ENCODE measurements at places on chromosomes 7 and 10. TPM values are rescaled to one million over a fixed set of nuclear protein-coding genes. Genes with fewer than 3 reads are reported as not detected.
A peak's percentile ranks its signal among the peaks of the same experiment; 100 is the strongest.

DNA sequence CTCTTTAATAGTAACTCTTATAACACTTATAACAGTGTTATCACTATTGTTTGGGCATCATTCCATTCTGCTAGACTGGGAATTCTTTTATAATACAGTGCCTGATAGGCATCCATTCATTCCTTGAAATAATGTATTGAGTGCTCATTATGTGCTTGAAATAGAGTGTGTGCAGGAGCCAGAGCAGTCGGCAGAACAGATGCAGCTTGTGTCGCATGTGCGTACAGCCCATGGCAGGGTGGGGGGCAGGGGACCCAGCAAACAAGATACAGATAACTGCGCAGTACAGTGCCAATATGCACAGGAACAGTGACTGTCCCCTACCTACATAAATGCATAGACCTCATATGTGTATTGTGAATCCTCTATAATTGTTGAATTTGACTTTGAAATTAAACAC is 99.3 kb downstream of the KAT6B start:
- no peak for DNase-seq

The PRPS1L1 gene
- not detected for total RNA-seq

DNA sequence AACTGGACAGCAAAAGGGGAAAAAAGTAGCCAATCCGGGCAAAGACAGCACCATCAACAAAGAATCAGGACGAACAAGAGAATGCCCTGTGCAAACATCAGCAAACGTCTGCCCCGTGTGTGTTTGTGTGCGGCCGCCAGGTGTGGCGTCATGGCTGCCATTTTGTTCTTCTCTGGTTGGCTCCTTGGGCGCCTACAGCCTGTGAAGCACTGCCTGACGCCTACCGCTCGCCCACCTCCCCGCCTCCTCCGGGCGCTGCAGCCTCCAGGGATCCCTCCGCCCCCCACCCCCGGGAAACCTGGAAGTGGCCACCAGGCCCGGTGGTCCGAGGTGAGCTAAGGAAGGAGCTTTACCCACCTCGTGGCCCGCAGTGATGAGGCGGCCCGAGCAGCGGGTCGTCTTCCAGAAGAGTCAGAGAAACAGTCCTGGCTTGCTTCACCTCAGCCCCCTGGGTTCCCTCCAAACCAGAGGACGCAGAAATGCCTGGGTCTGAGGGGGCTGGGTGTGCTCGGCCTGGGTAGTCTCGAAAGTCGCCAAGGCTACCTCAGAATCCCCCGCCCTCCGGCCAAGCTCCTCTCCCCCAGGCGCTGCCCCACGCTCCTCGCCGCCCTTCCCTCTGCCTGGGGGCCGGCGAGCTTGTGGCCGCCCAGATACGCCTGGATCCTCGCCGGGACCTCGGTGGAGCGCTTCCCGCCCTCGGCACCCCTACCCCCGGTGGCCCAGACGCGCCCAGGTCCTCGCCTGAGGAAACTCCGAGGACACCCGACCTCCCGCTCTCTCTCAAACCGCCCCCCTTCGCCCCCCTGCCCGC is 61.8 kb upstream of the IL6 start:
- no peak for DNase-seq

DNA sequence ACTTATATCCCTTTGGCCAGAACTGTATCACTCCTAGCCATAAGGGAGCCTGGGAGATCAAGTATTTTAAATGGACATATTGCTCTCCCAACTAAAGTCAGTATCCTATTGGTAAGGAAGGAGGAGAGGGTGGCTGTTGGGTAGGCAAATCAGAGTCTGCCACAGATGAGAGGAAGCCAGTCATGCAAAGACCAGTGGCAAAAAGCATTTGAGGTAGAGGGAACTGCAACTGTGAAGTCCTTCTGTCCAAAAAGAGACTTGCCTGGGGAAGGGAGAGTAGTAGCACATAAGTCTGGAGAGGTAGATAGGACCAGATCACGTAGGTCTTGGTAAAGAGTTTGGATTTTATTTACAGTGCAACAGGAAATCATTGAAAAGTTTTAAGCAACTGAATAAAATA is 8.8 kb upstream of the CCNJ start:
- no peak for DNase-seq

- DNase-seq = peak; percentile 46
Measured at GRCh38 chr10:79331709-79332108, 15.6 kb upstream of the PPIF start.

DNA sequence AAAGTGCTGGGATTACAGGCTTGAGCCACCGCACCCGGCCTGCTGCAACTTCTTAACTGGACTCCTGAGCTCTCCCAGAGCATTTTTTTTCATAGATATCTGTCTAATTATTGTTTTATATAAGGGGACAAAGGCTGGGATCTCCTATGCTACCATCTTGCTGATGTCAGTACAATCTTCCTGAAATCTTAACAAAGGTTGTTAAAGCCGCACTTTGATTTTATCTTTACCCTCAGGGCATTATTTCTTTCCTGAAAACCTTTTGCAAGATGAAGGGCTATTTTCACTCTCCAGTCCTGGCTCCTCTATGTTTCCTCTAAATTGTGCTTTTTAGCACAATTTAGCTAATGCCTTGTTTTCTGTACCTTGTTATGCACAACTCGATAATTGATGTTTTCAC is 102.9 kb downstream of the EPC1 start:
- no peak for DNase-seq

- no peak for DNase-seq
Measured at GRCh38 chr7:74690474-74690873, 33.0 kb downstream of the GTF2I start.

DNA sequence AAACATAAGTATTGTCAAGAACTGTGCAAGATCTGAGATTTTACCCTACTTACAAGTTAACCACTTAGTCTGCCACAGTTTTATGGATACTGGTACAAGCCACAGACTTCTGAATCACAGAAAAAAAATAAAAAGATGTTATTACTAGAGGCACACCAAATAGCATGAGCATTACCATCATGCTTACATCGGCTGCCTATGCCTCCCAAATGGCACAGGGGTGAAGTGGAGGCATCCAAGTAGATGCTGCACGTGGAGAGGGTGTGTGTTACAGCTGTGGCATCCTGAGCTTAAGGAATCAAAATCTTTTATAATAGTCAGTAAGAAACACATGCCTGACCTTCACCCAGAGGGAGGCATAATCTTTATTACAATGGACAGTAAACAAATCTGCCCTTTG is 207.8 kb downstream of the TFEC start:
- no peak for DNase-seq

DNA sequence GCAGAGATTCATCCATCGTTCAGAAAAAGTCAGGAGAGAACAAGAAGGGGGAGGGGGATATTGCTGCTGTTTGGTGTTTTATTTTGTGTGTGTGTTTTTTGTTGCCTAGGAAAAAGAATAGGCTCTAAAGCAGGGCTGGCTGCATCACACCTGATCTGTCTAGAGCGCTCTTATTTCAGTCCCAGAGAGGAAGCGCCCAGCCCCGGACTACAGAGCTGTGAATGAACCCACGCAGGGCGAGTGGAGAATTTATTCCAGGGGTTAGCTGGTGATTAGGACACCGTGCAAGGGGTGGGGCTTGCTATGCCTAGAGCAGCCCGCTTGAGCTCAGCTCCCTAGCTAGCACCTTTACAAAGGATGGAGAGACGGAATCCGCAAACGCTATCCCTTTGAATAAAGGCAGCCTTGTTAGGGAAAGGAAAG is 621 bp upstream of the FAM13C start:
- peak; percentile 68 for DNase-seq

GRCh38 chr7:110541962-110542361 is 549.0 kb upstream of the LRRN3 start:
- DNase-seq = no peak

GRCh38 chr10:6711408-6711841 is 131.3 kb upstream of the PRKCQ start:
- DNase-seq = no peak

DNA sequence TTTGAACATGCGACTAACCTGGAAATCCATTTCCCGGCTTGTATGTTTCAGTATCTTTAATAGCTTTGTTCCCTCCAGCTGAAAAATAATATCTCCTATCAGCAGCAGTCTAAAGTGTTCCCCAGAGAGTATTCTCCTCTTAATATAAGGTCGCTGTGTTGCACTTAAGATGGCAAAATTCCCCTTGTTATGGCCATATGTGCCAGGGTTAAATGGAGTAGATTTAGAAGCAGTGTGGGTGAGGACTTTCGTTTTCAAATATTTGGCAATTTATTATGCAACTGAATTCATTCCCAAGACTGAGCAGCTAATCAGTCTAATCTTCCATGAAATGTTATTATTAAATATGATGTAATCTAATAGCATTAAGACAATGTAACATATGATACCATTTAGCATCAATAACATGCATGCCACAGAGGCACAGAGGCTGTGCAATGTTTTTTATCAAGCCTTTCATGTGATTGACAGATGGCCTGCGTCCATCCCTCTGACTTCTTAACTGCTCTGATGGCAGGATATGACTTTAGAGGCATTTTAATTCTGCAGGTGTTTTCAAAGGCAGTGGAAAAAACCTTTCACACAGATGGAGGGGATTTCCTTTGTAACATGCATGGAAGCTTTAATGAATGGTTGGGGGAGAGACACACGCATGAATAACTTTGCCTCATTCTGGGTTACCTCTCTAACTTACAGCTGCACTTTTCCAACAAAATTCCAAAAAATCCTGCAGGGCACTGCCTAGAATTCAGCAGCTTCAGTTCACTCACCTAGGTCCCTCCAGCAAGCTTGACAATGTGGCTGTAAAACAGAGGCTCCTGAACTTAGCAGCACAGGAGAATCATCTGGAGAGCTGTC is 55.1 kb upstream of the ZPBP start:
- no peak for DNase-seq

DNA sequence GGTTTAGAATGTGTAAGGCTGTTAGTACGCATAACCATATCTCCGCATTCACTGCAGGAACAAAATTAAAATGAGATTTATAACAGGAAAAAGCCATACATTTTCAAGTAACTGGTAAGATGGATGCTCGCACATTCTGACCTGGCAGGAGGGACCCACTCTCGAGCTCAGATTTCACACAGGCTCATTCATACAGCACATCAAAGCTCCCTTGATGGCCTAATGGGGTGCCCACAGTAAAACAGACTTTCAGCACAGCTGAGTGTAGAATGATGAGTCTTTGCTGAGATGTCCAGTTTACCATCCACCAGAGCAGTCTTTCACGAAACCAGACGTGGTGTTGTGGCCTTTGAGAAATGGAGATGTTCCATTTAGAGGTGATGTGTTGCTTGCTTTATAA is 8.9 kb downstream of the FOXI2 start:
- DNase-seq = no peak

GRCh38 chr7:44508328-44509030 is 18.0 kb upstream of the NUDCD3 start:
- no peak for DNase-seq

The SAP25 gene
- 15.3 TPM for total RNA-seq

DNA sequence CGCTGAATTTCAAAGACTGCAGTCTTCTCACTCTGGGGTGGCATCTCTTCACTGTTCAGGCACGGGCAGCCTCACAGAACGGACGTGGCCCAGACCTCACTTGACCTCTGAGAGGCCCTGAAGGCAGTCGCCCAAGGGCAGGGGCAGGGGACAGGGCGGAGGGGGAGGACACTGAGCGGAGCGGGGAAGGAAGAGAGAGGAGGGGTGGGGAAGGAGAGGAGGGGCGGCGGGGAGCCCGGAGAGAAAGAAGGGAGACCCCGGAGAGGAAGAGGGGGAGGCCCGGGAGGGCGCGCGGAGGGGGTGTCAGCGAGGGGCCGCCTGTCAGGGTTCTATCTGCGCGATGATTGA is 58.7 kb upstream of the COMTD1 start:
- DNase-seq = no peak

DNA sequence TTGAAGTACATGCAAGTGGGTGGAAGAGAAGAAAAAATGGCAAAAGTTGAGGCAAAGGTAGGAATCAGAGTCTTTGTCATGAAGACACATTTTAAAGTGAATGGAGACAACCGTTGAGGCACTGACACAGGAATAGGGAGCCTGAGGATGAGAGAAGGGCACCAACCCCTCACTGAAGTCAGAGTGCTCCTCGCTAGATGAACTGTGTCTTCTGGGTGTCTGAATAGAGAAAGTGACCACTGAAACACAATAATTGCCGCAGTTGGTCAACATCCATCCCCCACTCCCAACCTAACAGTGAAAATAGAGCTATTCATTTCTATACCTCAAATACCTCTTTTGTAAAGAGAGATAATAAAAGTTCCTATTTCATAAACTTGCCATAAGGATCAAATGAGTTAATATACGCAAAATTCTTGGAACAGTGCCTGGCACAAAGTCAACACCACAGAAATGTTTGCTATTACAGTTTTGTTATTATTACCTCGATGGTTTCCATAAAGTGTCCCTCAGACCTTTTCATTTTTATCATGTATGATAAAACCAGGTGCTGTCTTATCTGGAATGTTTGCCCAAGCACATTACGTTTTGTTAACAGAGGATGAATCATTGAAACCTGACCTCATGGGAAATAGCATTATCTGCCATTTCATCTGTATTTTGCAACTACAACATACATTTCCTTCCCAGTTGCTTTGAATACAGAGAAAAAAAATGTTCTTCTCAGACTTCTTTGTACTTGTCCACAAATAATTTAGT is 61.8 kb upstream of the SP4 start:
- DNase-seq = no peak

- DNase-seq = no peak
Measured at GRCh38 chr7:50562136-50562535, 3.1 kb downstream of the DDC start.

The CALCR gene
- not detected for total RNA-seq

GRCh38 chr10:51479711-51480110 is 219.7 kb downstream of the CSTF2T start:
- no peak for DNase-seq

DNA sequence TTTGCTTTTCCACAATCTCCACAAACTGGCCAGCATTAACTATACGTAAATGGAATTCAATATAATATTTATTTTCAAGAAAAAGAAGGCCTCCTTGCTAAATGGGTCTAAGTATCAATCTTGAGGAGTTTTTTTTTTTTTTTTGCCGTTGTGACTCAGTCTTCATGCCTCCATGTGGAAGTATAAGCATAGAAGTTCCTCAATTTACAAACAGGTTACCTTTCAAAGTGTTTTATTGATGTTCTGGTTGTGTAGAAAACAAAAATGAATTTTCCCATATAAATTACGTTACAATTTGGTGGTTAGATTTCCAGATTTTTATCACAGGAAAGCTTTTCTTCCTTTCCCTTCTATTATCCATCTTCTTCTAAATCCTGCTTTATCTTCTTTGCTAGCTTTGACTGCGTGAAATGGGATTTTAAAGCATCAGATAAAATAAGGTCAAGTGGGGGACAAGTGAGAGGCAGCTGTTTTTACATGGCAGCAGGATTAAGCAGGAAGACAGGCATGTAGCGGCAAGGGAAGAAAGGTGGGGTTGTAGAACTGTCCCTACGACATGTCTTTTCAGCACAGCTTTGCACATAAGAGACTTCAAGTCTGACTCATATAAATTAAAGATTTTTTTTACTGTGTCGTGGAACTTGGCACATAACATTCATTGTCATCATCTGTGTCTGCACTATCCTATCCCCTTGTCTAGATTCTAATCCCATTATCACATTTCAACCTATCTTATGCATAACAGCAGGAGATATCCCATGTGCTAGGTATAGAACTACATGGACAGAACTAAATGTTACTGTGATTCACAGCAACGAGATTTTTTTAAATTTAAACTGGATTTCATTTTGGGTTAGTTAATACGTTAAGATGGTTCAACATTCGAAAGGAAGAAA is 135.3 kb upstream of the FAM3C start:
- DNase-seq = no peak

Data from Peyer's patch (tissue), 4 donors.